ENCODE measurements at places on chromosomes 5 and 9. TPM values are rescaled to one million over a fixed set of nuclear protein-coding genes. Genes with fewer than 3 reads are reported as not detected.

- DNase-seq = no peak
These were observed 55.9 kb upstream of the CDKN2B start for GRCh38 chr9:22064957-22065356.

DNA sequence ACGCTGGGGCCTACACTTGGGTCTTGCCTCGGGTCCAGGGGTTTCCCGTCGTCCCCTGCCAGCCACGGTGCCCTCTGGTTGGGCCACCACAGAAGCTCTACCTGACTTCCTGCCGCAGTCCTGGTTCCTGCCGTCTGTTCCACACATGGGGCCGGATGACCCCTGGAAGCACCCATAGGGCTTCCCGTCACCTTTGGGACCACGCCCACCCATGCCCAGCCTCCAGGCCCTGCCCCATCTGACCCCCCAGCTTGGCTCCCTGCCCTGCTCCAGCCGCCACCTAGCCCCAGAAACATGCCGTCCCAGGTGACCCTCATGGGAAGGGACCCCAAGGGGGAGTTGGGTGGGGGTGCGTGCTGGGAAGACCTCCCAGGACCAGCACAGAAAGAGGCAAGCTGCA lies 13.7 kb downstream of the MRPL36 start:
- DNase-seq = no peak

The C5 gene
- total RNA-seq = 13.2 TPM

DNA sequence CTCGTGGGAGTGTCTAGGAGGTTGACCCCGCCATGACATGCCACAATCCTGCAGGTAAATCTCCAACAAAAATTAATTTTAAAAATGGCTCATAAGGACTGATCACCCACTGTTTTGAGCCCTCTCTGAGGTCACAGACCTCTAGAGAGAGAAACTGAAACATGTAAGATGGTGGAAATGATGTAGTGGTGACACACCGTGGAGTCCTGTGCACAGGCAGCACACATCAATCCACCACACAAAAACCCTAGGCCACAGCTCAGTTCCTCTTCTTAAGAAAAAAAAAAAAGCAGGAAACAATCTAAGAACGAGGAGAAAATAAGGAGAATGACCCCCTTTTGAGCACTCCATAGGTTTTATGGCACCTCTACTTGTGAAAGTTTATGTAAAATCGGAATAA lies 93.8 kb upstream of the FAM120A start:
- no peak for DNase-seq

DNA sequence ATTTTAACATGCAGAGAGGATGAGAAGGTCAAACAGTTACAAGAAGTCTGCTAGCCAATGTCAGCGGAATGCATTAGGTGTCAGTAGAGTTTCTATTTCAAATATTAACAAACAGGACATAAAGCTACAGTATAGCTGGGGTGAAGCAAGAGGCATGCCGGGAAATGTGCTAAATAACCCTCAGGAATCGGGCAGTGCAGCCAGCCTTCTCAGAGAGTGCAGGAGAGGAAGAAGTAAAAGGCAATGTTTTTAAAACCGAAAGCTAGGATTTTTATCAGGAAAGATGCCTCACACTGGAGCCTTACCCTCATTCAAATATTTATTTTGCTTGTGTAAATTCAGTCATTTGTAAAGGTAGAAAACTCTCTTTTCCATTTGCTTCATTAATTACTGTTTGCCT lies 59.1 kb upstream of the SH3GL2 start:
- no peak for DNase-seq

DNA sequence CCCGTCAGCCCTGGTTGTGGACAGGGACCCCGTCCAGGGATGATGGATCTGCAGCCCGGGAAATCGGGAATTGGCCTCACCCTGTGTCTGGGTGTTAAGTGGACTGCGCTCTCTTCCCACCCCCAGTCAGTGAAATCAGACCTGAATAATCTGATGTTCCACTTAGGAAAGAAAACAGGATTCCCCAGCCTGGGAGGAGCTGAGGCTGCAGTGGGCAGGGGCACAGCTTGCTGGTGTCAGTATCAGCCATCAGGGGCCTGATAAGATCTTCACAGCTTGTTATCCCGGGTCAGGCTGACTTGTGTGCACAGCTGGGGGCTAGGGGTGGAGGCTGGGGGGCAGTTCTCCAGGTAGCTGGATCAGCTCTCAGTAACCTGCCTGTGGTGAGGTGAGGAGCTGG lies 29.1 kb downstream of the LMX1B start:
- no peak for DNase-seq

The KIAA0825 gene
- 7.9 TPM for total RNA-seq

GRCh38 chr9:122228191-122228567 lies 578 bp downstream of the LHX6 start:
- no peak for DNase-seq

DNA sequence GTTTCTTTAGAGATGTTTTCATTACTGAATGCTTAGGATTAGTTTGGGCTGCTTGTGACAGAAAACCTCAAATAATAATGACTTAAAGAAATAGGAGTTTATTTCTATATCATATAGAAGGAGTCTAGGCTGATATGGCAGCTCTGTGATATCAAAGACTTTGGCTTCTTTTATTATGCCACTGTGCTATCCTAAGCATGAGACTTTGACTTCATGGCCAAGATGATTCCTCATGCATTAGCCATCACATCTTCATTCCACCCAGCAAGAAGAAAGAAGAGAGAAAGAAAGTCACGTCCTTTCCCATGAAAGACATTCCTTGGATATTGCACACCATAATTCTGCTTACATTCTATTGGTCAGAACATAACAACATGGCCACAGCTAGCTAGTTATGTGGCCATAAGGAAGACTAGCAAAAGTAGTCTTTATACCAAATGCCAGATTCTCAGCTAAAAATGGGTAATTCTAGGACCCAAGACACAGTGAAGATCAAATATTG lies 76.2 kb downstream of the DAPK1 start:
- no peak for DNase-seq

DNA sequence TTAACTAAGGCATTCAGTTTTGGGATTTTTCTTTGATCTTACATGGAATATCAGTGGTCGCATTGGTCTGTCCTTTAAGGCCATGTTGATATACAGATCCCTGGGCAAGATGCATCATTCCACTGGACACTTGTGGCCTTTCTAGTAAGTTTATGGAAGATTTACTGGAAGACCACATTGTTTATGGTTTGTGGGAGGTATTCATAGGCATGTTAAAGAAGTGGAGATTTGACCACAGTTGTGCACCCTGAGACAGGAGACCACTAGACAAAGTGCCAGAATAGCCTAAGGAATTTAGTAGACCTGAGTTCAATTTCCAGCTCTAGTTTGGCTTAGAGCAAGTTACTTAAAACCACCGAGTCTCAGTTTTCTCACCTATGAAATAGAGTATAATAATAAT lies 383.1 kb upstream of the PAPPA start:
- no peak for DNase-seq

The SIT1 gene
- total RNA-seq = 1.3 TPM

GRCh38 chr5:166068547-166069335 lies 2222.7 kb upstream of the WWC1 start:
- DNase-seq = no peak

The KIF4B gene
- not detected for total RNA-seq

The AIF1L gene
- 33.8 TPM for total RNA-seq

The POU5F2 gene
- total RNA-seq = 6.2 TPM

The GKAP1 gene
- total RNA-seq = 13.3 TPM

GRCh38 chr5:141714542-141715310 lies 32.7 kb upstream of the ARAP3 start:
- DNase-seq = no peak

DNA sequence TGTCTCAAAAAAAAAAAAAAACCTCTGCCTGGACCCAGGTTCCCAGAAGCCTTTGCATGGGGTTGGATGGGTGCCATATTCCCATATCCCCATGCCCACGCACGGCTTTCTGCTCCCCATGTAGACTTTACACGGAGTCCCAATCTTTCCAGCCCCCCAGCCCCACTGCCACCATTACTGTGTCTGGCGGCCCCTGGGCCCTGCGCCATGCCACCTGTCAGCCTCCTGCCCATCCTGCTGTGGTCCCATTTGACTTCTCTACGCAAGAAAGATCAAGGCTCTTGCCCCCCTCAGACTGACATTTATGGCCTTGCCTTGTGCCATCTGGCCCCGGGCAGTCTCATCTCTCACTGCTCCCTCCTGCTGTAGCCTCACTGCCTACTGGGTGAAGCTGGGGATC lies 6.5 kb upstream of the AK1 start:
- DNase-seq = no peak

GRCh38 chr5:151151793-151152192 lies 5.8 kb downstream of the ANXA6 start:
- no peak for DNase-seq

- no peak for DNase-seq
These were observed 43.7 kb downstream of the RASEF start for GRCh38 chr9:83019246-83019645.

DNA sequence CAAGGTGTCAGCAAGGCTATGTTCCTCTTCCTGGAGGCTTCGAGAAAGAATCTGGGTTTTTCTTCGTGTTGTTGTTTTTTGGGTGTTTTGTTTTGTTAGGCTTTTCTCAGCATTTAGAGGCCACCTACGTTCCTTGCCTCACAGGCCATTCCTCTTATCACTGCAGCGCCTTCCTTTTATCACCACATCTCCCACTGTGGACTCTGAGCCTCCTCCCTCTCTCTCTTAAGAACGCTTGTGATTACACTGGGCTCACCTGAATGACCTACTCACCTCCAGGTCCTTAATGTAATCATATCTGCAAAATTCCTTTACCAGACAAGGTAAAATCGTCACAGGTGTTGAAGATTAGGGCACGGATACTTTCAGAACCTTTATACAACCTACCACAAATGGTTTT lies 340.8 kb downstream of the DTWD2 start:
- no peak for DNase-seq

GRCh38 chr5:56501781-56502557 lies 268.8 kb upstream of the ANKRD55 start:
- DNase-seq = no peak

DNA sequence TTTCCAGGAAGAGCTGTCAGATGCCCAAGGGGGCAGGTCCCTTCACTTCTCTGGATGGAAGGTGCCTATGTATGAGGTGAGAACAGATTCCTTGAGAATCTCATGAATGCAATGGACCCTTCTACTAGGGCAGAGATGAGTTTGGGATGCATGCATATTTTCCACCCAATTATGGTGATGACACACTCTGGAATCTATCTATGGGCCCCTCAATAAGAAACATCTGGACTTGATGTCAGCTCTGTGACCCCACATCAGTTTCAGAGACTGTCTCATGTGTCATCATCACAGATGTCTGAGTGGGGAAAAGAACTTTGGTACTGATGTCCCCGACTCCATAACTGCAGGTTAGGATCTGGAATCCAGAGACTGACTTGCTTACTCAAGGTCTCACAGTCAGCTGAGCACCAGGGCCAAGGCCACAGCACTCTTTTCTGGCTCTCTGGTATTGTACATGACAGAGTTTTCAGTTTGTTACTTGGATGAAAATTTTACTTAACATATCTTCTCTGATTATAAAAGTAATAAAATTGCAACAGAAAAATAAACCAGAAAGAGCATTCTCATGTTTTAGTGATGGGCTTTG lies 177.0 kb downstream of the DCP2 start:
- DNase-seq = no peak

DNA sequence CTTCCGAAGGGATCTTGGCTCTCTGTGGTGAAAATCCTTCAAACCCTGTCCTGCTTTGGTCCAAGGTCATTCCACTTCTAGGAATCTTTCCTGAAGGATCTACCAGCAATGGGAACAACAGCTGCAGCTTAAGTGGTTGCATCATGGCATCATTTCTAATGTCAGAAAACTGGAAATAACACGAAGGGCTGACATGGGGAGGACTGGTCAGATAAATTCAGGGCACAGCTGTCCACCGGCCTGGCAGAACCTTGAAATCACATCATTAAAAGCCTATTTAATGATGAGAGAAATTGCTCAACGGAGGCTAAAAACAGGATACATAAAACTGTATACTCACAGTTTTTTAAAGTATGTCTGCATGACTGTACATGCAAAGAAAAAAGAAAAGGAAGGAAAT lies 28.3 kb downstream of the OLFML2A start:
- no peak for DNase-seq

The TRIM7 gene
- 5.2 TPM for total RNA-seq

DNA sequence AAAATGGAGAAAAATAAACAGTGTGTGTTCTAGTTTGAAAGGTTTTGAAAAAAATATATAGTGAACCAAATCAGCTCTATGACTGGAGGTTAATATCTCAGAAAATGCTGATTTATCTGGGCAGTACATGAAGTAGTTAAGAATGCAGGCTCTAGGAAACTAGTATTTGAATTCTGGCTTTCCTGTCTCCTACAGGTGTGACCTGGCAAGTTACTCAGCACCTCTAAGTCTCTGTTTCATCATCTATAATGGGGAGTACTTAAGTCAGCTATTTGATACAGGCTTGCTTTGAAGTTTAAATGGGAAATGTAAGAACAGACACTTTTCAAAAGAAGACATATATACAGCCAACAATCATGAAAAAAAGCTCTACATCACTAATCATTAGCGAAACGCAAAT lies 5.2 kb downstream of the GRAMD2B start:
- no peak for DNase-seq

The LHX6 gene
- total RNA-seq = 4.8 TPM

The GZMA gene
- 1.6 TPM for total RNA-seq

The ZNF483 gene
- 5.9 TPM for total RNA-seq

The ROR2 gene
- total RNA-seq = 10.2 TPM
